GM12891 (cell line): ENCODE measurements at places on chromosomes 5 and 9.

- no peak for DNase-seq
These were observed 7.1 kb upstream of the PLAC8L1 start for GRCh38 chr5:146112476-146112875.

DNA sequence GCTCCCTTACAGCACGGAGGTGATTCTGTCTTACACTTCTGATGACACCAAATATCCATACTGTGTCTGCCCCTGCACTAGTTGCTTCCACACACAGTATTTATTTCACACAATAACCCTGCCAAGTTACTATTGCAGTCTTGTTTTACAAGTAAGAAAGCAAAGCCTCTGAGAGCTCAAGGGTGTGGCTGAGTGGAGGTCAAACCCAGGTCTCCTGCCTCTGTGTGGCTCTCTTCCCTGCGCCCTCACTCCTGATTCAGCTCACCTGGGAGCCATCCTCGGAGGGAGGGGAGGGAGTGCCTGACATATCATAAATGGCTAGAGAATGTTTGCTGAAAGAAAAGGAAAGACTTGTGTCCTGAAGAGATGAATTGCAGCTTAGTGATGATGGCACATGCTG, 41.0 kb downstream of the MVB12B start:
- no peak for DNase-seq

DNA sequence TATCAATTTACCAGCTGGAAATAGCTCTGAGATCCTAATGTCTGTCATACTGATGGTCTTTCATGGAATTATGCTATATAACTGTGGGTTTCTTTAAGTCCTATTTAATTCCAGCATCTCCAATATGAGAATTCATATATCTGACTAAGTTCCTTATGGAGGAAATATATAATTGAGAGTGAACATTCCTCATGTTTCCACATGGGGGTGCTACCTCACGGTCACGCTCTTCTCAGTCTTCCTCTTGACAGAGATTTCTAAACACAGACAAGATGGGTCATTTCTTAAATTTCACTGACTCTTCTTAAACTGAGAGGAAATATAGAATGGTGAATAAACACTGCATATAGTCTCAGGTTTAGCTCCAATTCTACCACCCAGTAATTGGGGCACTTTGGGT, 212.1 kb downstream of the SLF1 start:
- DNase-seq, result no peak

DNA sequence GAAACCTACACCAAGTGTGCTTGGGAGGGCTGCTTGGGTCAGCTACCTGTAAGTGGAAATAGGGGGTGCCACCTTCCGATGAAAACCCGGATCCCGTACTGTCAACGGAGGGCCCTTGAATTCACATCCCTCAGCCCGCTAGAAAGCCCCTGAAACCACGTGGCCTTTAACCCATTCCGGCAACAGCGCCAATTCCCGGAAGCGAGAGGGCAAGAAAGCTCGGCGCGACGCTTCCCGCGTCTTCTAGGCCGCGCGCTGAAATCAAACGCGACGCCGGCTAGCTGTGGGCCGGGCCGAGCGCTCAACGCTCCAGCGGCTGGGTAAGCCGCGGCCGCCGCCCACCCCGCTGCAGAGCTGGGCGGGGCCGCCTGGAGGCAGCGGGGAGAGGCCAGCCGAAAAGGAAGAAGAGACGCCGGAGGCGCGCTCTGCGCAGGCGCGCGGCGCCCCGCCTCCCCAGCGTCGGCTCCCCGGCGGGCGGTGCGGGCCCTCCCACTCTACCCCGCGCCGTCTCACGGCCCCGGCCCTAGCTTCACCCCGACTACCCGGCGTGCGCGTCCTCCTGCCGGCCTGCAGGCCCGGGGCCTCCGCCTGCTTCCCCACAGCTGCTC, at the start of gene KIF2A:
KIF2A (plus strand) TSS at position 492 of the 608 bp plus-strand sequence. CDS start 267 bp downstream, outside the sequence.
- DNase-seq, result peak; percentile 87

DNA sequence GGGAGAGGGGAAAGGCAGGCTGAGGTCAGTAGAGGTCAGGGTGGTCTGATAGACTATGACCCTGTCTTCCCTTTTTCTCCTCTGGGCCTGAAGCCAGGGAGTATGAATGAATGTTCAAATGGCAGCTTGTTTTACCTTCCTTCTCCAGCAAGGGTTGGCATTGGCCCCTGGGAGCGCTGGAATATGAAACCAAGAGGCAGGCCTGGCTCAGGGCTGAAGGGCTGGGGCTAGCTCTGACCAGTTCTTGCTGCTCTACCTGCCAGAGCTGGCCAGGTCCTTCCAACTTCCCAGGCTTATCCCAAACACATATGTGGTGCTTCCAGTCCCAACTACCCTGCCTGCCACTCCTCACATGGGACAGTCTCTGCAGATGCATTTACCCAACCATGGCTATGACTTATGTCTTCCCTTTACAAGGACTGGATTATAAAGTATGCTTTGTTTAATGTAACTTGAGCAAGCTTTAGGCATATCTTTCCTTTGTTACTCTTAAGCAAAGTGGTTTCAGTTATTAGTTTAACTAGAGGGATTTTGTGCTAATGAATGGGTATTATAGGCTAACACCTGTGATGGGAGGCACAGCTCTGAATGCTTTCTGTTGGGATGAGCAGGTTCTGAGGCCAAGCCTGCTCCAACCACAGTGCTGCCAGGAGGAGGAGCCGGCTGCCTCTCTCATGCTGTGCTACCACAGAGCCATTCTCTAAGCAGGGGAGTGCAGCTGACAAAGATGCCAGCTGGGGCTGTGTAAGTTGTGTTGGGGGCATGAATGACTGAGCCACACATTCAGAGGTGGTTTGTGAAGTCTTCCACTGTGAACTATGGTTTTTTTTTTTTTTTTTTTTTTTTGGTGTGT, 6.1 kb downstream of the CCNI2 start:
- DNase-seq, result no peak

- DNase-seq, result no peak
These were observed 124.6 kb downstream of the ARHGAP26 start for GRCh38 chr5:142894749-142895148.

DNA sequence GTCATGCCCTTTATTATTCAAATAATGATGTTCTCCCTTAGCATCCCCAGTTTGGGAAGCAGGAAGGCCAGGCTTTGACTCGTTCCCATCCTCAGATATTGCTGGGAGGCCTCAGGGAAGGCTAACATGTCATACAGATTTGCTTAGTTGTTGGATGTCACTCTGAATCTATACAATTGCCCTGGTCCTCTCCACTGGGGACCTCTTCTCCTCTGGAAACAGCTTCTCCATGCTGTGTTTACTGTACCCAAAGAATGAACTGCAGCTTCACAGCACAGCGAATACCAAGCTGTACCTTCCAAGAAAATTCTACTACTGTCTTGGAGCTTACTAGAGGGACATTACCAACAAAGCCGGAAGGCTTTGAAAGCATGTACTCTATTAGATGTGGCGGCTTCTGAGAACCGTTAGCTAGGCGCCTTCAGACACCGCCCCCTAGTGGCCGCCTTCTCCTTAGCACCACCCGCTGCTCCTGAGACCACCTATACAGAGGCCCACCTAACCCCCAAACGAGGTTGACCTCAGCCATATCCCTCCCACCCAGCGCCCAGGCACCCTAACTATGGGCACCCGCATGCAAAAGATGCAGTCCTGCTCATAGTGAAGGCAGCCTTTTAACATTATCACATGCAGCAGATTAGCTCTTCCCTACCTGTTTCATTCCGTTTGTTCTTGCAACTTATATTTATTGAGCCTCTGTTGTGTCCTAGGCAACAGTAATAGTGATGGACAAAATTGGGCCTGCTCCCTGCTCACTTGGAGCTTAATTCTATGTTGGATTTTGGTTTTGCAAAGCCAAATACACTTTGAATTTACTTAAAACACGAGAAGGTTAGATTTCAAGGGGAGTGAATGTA, 34.9 kb upstream of the FOXI1 start:
- no peak for DNase-seq

- DNase-seq, result no peak
These were observed 397.5 kb downstream of the TMEM167A start for GRCh38 chr5:82679660-82680059.

- DNase-seq, result no peak
These were observed 1854.9 kb downstream of the MAT2B start for GRCh38 chr5:165360366-165360765.

DNA sequence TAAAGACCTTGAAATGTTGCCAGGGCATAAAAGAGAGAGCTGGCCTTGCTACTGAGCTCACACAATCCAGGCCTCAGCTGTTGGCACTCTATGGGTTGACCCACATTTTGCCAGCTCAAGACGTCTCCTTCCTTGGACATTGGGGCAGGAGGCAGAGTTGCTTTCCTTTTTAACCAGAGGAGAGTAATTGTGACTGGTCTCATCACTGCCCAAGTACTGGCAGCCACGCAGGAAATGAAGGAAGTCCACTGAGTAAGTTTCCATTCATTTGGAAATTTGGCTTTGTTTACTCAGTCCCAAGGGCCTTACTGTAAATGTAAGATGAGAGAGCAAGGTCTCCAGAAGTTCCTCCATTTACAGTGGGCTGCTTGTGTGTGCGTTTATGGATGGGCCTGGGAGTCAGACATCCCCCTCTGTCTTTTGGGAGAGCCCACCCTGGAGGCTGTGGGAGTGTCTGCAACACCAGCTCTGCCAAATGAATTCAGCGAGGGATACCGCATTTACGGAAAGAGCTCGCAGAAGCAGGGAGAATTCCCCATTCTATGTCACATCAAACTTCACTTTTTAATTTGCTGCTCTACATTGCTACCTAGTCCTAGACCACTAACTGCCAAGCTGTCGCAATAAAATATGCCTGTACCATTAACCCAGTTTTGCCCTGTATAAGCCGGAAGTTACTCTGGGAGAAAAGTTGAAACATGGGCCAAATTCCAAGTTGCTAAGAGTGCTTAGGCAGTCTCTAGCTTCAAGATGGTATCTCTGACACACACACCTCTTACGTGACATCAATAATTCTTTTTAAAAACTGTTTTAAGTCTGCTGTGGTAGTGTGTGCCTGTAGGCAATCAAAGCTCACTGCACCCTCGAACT, 24.5 kb upstream of the PDZD2 start:
- no peak for DNase-seq

DNA sequence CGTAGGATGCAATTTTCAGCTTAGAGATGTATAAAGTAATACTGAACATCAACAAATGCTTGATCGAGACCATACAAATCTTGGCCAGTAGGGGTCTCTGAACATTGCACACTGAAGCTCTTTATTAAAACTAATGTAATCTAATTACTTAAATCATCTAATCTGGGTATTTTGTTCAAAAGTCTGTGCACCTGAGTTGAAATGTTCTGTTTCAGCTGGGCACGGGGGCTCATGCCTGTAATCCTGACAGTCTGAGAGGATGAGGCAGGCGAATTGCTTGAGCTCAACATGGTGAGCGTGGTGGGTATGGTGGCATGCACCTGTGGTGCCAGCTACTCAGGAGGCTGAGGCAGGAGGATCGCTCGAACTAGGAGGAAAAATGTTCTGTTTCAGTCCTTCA, 41.0 kb downstream of the ESM1 start:
- DNase-seq, result peak; percentile 17

GRCh38 chr9:35448496-35448895, 41.4 kb upstream of the RUSC2 start:
- DNase-seq, result no peak

DNA sequence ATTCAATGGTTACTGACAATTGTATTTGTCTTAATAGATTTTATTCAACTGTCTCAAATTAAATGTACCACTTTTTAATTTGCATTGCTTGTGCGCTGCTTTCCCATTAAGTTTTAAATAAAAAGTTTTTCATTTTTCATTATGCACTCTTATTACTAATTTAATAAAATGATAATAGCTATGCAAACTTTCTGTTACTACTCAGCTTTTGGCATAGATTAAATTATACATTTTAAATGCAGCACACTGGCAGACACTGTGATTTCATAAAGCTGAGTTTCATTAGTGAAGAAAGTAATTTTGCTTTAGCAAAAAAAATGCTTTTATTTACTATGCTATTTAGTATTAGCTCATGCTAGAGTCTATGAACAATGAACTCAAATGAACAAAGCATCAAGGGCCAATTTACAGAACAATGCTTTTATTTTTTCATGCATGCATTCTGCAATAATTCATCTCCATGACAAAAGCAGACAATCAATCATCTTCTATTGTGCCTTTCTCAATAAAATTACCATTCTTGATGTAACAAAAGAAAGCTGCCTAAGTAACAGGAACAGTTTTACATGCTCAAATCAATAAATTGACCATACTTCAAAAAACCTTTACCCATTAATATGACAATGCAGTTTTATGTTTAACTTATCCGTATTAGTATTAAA, 595.2 kb upstream of the ARRDC3 start:
- DNase-seq, result no peak

- DNase-seq, result no peak
These were observed 79.0 kb upstream of the PTCH1 start for GRCh38 chr9:95595721-95596295.

- no peak for DNase-seq
These were observed 97.3 kb downstream of the ELAVL2 start for GRCh38 chr9:23728736-23729135.

- no peak for DNase-seq
These were observed 5.5 kb downstream of the KCNT1 start for GRCh38 chr9:135707252-135708138.

GRCh38 chr5:8767746-8768145, 778.1 kb downstream of the SEMA5A start:
- DNase-seq, result no peak

- DNase-seq, result no peak
These were observed 108.9 kb downstream of the IZUMO3 start for GRCh38 chr9:24436761-24437160.

DNA sequence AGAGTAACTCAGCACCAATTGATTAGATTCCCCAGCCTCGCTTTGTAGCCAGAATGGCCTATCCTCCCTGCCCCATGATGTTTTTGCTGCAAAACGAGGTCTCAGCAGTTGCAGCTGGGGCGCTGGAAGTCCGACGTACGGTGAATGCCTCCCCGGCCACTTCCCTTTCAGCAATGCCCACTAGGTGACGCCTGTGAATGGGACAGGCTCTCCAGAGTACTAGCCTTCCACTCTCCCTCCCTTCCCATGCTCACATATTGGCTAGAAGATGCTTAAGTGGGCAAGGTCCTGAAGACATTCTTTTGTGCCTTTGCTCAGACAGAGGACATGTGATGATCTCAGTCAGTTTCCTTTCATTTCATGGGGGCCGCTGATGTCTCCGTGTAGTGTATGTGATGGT, 50.8 kb downstream of the DMRT2 start:
- DNase-seq, result no peak

- no peak for DNase-seq
These were observed 1.8 kb downstream of the MARCHF6 start for GRCh38 chr5:10355071-10355889.

DNA sequence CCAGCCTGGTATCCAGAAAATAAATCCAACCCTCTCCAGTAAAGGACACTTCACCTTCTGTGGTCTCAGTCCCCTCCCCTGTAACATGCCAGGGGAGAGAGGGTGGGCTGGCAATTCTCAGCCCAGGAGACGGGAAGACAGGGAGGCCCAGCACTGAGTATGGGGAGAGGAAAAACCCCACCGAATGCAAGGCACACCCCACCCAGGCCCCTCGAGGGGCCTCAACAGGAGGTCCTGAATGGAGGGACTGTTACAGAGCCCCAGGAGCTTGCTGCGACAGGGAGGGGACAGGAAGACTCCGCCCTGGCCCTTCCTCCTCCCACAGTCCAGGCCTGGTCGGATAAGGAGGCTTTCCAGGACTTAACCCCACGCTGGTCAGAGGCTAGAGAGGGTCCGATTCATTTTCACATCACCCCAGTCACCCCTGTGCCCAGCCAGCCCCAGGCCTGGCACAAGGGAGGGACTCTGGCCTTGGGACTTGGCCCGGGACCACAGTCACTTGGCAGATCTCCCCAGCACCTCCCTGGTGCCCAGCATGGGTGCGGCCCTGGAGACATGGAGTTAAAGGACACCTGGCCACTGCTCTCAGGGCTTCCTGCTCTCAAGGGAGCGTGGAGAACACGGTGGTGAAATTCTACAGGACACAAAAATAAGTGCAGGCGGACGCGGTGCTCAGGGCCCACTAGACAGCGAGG, 44.9 kb upstream of the STXBP1 start:
- DNase-seq, result no peak
